ENCODE measurements at places on chromosomes 11 and 22.

DNA sequence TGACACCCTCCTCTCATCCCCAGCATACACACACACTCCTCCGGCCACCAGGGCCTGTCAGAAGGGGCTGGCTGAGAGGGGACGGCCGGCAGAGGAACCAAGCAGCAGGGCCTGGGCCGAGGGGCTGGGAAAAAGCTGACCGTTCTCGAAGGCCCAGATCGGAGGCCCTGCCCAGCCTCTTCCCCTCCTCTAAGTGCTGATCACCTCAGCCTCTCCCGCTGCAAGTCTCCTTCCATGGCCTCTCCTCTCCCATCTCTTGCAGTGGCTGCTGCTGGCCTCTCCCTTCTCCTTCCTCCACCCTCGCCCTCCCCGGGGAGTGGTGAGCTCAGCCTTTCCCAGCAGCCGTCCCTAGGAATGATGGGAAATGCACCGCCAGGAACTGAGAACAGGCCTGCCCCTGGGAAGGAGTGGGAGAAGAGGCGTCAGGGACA is 39.6 kb downstream of the ARRB1 start:
- DNase-seq, result peak; percentile 51

- DNase-seq, result no peak
Measured at GRCh38 chr22:23251445-23252093, 71.3 kb downstream of the BCR start.

DNA sequence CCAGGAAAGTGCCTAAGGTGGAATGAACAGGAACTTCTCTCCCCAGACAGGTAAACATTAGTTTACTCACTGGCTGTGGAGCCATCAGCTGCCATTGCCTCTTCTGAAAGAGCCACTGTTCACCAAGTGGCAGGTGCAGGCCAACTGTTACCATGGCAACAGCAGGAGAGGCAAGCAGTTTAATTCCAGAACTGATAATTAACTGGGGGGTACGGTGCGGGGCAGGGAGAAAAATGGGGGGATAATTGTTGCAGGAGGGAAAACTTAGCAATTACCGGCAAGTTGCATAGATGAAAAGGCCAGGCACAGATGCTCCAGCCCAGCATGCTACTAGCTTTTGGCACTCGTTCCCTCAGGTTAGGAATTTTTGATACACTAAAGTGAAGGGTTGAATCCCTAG is 85.1 kb downstream of the TRIM44 start:
- peak; percentile 3 for DNase-seq

DNA sequence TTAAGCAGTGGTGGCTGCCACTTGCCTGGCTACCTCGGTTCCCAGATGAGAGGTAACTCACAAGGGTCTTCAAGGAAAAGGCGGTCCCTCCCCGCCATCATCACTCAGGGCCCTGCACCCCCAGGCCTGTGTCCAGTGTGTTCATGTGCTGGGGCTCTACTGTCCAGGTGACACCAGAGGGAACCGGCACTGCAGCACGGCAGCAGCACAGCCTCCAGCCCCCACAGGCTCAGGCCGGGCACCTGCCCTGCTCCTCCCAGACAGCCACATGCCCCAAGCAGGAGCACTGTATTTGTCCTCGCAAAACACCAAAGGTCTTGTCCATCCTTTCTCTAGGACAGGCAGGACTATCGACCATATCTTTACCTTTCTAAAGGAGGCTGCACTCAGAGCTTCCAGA is 982.1 kb downstream of the NTM start:
- no peak for DNase-seq

DNA sequence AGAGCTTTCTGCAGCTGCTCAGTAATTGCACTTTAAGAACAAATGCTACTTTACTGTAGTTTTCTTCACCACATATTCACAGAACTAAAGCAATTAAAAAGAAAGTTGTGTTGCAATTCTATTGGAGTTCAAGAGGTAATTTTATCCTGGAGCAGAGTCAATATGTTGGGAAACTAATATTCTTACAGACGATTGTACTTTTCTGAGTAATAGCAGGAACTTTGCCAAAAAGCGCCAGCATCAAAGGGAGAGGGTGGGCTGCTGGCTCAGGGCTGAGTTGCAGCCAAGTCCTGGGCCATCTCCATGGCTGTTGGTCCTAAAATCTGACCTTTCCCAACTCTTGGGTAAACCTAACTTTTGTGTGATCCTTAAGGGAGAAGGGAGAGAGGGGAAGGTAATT is 73.6 kb upstream of the MYO18B start:
- DNase-seq, result no peak

GRCh38 chr11:17798253-17798652 is 63.7 kb downstream of the KCNC1 start:
- DNase-seq, result no peak

- no peak for DNase-seq
Measured at GRCh38 chr11:61370349-61371005, 8.3 kb downstream of the TMEM138 start.

DNA sequence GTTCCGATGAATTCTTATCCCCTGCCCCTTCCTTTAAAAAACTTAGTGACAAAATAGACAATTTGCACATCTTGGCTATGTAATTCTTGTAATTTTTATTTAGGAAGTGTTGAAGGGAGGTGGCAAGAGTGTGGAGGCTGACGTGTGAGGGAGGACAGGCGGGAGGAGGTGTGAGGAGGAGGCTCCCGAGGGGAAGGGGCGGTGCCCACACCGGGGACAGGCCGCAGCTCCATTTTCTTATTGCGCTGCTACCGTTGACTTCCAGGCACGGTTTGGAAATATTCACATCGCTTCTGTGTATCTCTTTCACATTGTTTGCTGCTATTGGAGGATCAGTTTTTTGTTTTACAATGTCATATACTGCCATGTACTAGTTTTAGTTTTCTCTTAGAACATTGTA is 12.0 kb downstream of the CCND1 start:
- no peak for DNase-seq

GRCh38 chr11:102724904-102725500 is at the start of gene MMP8:
MMP8 (minus strand) TSS chr11:102724954; CDS start chr11:102724855, 99 bp downstream.
- no peak for DNase-seq

DNA sequence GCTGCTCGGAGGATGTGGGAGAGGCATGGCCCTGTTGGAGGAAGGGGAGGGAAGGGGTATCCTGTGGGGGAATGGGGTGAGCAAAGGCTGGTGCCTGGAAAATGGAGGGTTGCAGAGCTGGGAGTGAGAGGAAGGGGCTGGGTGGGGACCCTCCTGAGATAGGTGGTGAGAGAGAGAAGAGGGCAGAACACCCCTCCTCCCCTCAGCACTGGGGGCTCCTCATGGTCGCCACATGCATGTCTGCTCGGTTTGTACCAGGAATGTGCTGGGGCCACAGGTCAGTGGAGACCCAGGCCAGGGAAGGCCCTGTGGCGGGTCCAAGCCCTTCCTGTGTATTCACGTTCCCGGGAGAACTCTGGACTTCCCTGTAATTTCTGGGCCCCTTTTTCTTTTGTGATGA is 27.8 kb upstream of the ACR start:
- DNase-seq, result no peak

DNA sequence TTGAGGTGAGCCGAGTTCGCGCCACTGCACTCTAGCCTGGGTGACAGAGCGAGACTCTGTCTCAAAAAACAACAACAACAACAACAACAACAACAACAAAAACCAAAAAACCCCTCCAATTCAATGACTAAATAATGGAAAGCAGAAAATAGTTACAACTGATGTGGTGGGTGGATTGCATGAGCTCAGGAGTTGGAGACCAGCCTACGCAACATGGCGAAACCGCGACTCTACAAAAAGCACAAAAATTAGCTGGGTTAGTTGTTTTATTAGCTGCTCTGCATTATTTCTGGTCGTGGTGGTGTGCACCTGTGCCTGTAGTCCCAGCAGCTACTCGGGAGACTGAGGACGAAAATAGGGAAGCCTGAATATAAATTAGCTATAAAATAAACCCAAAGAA is 2.6 kb upstream of the PATL1 start:
- DNase-seq, result no peak

DNA sequence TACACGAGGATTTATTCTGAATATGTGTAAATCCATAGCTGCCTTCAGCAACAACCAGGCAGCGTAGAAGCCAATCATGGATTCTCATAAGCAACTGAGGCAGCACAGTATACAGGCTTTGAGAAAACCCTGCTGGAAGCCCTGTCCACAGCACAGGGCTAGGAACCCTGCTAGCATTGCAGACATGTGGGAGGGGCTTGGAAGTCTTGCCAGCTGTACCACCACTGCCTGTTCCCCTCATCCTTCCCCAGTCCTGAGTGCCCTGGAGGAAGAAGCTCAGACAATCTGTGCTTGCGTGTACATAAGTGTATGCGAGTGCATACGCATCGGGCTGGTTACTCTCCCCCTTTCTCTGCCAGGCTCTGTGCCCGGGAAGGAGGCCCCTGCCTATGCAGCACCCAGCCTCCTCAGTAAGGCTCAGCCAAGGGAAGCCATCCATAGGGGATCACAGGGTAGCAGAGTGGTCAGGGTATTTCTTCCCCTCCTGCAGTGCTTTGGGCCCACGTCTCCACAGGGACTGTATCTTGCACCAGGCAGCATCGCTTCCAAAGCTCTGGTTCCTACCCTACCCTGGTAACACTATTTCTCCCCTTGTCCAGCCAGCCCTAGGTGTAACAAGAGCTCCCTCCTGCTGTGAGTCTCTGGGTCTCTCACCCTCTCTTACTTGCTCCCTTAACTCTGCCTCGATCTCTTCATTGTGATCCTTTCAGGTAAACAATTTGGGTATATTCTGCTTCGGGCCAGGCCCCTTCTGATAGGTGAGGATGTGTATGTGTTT is 90.5 kb downstream of the GALNT18 start:
- DNase-seq, result peak; percentile 15

- DNase-seq, result peak; percentile 1
Measured at GRCh38 chr11:5380740-5381342, 2.8 kb upstream of the OR51M1 start.

GRCh38 chr11:74024261-74025029 is 15.6 kb upstream of the UCP3 start:
- no peak for DNase-seq

GRCh38 chr11:102360681-102361080 is 13.7 kb downstream of the BIRC2 start:
- DNase-seq, result no peak

GRCh38 chr11:125591649-125592304 is 875 bp upstream of the STT3A start:
- peak; percentile 51 for DNase-seq

GRCh38 chr22:47281126-47282106 is 519.0 kb downstream of the TBC1D22A start:
- DNase-seq, result no peak

DNA sequence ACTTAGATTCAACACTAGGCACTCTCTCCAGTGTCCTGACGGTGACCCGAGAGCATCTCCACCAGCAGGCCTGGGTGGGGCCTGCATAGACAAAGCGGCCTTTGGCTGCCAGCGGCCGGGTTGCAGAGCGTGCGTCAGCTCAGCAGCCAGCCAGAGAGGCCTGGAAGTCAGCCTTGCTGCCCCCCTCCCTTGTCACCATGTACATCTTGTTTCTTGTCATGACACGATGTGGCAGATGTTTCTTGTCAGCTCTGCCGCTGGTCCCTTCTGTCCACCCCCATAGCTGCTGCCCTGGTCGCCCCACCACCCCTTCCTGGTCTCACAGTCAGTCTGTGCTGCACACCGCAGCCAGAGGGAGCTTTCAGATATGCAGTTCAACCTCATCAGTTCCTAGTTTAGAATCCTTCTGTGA is 33.1 kb upstream of the CBX7 start:
- peak; percentile 49 for DNase-seq

DNA sequence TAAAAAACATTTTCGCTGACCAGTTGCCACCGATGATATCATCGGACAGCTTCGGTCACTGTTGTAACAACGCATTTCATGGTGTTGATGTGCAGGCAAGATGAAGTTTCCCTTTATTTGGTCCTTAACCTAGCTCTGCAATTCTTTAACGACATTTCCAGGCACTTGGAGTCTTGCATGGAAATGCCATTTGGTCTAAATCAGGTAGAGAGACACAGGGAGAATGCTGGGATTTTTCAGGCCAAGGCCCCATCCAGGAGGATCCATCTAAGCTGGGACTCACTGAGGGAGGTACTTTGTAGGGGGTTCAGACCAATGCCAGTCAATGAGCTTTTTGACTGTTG is 121.5 kb upstream of the RCN1 start:
- no peak for DNase-seq

GRCh38 chr22:37726241-37726887 is 29.5 kb downstream of the TRIOBP start:
- no peak for DNase-seq

DNA sequence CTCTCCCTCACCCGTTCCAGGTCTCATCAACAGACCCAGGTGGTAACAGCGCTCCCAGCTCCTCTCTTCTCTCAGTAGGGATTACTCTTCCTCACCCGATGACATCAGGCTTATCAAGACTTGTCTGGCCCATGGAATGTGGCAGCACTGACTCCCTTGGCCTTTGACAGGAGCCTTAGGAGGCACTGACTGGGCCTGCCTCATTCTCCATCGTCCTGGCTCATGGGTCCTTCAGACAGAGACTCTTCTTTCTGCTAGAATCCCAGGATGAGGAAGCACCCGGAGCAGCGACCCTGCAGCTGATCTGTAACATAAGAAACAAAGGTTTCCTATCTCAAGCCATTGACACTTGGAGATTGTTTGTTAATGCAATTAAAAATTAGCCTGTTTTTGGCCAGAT is 1063.6 kb downstream of the TBC1D22A start:
- no peak for DNase-seq

GRCh38 chr11:93073508-93074280 is 104.2 kb downstream of the MTNR1B start:
- no peak for DNase-seq

DNA sequence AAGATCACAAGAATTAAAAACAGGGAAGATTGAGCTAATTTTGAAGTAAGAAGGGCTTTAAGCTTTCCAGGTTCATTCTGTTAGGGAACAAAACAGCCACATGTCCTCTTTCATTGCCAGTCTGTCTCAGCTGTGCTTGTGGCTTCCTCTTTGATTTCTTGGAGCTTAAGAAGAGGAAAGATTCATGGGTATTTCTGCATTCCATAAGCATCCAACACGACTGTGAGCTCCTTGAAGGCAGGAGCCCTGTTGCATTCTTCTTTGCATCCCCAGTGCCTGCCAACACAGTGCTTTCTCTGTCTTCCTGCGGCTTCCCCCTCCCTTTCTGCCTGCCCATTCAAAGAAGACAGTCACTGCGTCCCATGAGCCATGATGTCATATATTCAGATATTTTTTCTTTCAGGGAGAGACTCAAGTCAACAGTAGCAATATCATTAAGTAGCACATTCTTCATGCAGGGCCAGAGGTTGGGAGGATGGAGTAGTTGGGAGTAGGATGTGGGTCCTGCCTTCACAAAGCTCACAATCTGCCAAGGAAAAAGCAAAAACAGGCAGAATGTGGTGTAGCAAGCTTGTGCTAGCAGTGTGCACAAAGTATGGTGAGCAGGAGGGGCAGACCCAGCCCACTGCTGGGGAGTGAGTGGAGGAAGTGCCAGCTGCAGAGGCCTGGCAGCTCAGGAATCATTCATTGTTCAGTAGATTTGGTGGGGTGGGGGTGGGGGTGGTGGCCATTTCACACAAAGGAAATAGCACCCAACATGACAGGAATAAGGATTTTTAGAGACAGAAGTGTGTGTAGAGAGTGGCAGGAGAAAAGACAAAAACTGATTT is 162.1 kb upstream of the RASSF10 start:
- DNase-seq, result no peak

- peak; percentile 22 for DNase-seq
Measured at GRCh38 chr11:47565340-47566148, at the start of gene PTPMT1. PTPMT1 (plus strand) TSS chr11:47565599; CDS start chr11:47565623, 24 bp downstream.
